Activated T-helper 1 cell treated with anti-CD3 and anti-CD28 coated beads, Interleukin-2, amount 50 U/mL, for 16 hours (primary cell): ENCODE measurements at places on chromosomes 1 and 21.

- no peak for DNase-seq
These were observed 46.1 kb upstream of the HTR1D start for GRCh38 chr1:23263380-23263887.

DNA sequence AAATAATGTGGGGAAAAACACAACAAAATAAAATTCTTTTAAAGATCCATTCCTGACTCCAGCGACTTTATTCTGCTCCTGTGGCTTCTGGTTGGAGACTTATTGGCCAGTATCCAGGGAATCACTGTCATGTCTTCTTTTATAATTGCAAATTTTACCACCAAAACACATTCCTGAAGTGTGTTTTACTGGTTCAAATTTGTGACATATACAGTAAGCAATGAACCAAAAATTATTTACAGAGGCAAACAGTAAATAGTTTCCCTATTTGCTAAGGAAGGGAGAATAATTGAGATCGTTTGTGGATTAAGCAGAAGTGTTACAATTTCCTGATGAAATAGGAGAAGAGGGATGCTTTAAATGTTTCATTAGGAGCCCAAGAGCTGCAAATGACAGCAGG, 118.7 kb downstream of the ZNF281 start:
- no peak for DNase-seq

- no peak for DNase-seq
These were observed 18.5 kb downstream of the SELL start for GRCh38 chr1:169692756-169693460.

DNA sequence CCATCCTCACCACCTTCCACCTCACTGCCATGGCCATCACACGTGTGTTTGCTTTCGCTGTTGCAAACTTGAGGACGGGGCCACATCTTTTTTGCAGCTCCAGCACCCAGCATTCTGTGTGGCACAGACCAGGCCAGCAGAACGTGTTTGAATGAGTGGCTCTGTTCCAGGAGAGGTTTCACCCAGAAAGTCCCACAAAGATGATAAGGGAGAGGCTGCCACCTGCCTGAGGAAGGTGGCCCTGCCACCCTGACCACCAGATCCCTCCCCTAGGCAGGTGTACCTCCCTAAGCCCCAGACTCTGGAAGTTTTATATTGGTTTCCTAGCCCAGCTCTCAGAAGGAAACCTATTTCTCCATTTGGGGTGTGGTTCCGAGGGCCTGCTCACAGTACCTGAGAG, 252.1 kb downstream of the KAZN start:
- DNase-seq: no peak

DNA sequence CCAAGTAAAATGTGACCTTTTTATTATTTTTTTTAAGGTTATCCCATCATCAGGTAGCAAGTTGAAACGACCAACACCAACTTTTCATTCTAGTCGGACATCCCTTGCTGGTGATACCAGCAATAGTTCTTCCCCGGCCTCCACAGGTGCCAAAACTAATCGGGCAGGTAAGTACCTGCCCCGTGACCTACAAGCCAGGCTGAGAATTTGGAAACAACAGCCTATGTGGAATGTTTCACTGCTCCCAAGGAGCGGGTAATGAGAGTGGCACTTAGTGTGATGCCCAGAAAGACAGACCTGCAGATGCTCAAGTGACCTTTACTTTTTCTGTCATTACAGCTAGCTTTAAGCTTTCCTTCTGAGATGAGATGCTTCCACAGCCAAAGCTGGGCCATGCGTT, 6.9 kb upstream of the BMP8A start:
- DNase-seq: no peak

DNA sequence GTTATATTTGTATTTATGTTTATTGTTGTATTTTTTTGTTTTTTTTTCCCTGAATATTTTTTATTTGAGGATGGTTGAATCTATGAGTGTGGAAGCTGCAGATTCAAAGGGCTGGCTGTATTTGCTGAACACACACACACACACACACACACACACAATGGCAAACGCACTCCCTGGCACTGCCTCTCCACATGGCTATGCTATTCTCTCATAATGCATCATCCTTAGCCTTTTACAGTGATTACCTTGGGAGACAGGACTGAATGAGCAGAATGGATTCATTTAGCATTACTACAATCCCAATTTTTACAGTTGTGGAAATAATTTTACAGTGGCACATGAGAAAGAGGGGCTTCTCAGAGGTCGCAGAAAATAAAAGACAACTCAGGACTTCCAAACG, 390.1 kb downstream of the PCP4 start:
- no peak for DNase-seq

- DNase-seq: no peak
These were observed 41.7 kb downstream of the COL24A1 start for GRCh38 chr1:86114816-86115400.

DNA sequence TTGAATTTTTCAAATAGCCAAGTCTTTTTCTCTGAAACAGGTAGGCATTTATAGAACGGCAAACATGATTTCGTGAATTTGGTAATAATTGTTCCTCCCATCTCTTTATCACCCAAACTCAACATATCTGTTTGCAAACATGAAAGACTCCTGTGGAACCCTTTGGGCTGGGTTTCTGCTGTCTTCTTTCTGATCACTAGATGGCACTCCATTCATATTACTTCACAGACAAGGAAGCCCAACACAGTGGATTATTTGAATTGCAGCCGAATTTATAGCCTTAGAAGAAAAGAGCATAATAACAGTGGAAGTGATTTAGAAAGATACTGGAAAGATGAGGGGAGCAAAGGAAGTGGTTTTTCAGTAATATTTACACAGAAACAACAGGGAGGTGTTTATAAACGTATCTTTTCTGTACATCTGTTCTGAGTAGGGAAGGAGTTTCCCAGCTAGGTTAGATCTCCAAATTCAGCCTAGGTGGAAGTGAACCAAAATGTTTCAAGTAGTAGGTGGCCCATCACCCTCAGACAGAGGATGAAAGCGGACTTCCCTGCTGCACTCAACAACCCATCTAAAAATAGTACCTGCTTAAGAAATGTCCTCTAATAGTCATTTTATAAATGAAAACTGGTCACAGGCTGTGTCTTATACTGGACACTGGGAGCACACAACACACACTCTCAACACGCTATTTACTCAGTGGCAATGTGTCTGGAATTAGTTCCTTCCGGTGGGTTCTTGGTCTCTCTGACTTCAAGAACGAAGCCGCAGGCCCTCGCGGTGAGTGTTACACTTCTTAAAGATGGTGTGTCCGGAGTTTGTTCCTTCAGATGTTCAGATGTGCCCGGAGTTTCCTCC, 67.6 kb downstream of the MAP3K21 start:
- no peak for DNase-seq

DNA sequence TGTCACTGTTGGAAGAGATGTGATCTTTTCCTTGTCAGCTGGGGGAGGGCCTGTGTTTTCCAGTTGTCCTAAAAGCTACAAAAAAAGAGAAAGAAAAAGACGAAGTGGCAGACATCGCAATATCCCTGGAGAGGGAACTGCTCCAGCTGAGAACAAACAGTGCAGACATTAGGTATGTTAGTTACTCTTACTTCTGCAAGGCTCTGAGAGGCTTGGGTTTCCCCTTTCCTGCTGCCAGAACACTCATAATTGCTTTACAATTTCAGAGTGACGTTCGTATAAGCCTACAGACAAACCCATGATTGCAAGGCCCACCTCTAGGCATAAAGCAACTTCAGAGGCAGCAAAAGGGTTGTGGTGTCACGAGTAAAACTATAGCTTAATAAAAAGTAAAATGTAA, 31.1 kb downstream of the CD160 start:
- no peak for DNase-seq

GRCh38 chr21:16145479-16145878, 415.7 kb downstream of the USP25 start:
- DNase-seq: no peak

DNA sequence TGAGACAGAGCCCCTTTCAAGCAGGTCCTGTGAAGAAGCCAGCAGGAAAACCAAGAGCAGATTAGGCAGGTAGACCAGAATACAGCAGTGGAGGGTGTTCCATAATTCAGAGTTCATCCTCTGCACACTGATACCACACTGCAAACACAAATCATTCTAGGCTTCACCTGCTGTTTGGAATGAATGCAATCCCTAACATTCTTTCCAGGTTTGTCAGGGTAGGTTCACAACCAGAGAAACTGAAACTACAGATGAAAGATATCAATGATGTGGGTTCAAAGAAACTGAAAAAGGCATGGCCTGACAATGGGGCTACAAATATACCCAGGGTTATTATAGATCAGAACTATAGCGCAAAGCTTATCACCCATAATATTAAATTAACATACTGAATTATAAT, 8.9 kb upstream of the SGIP1 start:
- no peak for DNase-seq

DNA sequence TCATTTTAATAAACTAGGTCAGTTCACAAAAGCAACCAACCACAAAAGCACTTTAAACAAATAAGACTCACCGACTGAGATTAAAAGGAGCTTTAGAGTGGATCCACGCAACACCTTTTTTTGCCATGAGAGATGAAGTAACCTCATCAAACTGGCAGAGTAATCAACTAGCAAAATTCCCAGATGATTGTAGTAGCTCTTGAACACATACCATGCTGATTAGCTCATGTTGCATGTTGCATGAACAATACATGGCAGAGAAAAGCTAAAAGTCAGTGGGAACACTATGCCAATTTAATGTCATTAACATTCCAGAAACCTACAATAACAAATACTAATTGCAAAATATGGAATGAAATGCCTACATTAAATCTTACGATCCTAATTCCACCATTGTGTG, 4.1 kb downstream of the WARS2 start:
- no peak for DNase-seq

DNA sequence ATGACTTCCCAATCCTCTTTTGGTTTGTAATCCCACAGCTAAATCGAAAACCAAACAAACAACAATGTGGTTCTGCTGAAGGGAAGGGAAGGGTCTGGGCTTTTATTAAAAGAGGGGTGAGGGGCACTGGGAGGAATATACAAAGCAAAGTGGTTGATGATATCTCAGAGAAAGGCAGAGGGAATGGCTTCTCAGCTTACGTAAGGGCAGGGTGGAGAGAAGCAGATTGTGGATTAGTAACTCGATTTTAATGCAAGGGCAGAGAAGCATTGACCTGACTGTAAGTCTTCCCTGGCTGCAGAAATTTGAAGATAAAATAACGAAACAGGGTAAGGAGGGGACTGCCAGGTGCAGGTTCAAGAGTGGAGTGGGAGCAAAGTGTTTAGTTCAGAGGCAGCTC, 438.2 kb upstream of the LRRC7 start:
- no peak for DNase-seq

- no peak for DNase-seq
These were observed 815.0 kb downstream of the LRRIQ3 start for GRCh38 chr1:73382966-73383365.

DNA sequence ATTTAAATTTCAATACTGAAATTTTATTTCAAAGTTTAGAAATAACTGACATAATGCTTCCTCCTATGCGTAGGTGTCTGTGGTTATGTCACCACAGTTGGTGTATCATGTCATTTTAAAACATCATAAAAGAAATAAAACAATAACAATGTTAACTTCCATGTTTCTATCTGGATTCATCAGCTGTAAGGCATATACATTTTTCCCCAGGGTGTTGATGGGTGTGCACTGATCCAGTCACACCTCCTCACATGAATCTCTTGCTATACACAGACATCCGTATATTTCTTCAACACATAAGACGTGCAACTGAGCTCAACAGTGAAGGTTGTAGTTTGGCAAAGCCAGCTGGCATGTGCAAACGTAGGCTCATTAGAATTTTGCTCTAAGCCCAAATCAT, 6.2 kb downstream of the KCNA3 start:
- no peak for DNase-seq

DNA sequence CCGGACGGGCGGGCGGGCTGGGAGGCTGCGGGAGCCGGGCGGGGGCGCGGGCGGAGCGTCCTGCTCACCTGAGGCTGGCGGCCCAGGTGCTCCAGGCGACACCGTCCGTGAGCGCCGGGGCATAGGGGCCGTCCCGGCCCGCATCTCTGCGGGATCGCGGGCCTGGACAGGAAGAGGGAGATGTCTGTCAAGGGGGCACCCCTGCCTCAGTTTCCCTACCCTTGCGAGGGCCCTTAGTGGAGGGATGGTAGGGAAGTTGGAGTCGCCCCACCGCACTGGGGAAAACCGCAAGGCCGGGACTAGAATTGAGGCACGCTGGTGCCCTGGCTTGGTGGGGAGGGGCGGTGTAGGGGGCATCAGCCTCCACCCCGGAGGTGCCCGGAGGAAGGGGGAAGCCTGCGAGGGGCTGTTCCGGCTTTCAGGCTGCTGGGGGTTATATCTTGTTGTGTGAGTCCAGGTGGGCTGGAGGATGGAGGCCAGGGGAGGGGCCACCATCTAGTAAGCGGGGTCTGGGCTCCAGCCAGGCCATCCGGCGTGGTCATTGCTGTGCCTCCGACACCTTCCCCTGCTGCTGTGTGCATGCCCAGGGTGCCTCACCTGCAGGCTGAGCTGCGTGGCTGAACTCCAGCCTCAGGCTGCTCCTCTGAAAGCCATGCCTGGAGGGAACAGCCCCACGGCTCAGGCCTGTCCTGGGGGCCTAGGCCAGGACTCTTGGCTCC, 580 bp downstream of the VWA1 start:
- DNase-seq: no peak

DNA sequence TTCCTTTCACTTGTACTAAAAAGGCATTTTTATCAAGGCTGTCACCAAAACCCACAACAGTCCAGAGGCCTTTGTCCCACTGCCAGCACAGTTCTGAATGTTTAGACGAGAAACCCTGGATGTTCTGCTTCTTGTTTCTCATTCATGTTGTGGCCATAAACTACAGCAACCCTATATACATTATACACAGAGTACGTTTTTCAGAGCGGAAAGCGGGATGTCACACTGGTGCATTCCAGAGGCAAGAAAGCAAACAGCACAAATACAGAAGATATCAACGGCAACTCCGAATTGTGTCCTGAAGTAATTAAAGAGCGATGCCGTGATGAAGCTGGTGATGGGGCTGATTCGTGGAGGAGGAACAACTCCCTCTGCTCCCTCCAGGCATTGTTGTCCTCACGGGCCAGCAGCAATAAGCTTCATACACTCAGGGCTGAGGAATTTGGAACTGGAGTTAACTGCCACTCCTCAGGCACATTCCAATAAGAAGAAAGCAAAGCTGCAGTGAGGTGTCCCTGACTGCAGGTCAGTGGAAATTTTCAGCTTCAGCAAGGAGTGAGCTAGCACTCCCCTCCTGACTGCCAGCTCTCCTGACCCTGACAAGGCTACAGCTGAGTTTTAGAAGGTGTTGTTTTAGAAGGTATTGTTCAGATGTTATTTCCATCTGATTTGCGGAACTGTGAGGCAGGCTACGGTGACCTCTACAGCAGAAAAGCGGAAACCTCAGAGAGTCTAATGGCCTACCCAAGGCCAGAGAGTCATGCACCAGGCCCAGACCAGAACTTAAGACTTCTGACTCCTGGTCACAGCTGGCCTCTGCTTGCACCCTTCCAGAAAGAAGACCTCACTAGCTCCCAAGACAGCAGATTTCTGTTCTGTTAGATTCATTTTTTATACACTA, 149.0 kb downstream of the TGFBR3 start:
- no peak for DNase-seq

- no peak for DNase-seq
These were observed 86.2 kb downstream of the PTPRC start for GRCh38 chr1:198725090-198725489.

DNA sequence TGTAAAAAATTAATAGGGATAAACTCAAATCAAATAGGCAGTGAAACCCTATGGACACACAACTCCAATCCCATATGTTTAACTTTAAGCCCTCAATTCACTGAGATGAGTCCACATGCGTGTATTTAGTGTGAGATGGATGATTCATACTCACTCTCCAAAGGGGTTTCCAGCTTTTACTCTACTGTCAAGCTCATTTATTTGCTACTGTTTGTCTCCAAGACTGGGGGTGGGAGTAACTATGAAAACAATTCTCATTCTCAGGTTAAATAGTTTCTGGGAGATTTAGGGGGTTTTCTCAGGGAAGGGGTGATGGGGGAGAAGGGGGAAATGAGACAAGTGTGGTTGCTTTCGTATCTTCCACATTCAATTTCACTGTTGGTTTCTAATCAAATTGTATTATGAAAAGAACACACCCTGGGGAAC, 2.7 kb downstream of the RAB29 start:
- DNase-seq: no peak
